C1 segment of cervical spinal cord (tissue), 14 donors: ENCODE measurements at places on chromosomes 6 and 20.

GRCh38 chr6:24110417-24110816, 15.6 kb upstream of the NRSN1 start:
- no peak for DNase-seq

- DNase-seq = no peak
Measured at GRCh38 chr6:6796818-6797217, 208.3 kb downstream of the LY86 start.

DNA sequence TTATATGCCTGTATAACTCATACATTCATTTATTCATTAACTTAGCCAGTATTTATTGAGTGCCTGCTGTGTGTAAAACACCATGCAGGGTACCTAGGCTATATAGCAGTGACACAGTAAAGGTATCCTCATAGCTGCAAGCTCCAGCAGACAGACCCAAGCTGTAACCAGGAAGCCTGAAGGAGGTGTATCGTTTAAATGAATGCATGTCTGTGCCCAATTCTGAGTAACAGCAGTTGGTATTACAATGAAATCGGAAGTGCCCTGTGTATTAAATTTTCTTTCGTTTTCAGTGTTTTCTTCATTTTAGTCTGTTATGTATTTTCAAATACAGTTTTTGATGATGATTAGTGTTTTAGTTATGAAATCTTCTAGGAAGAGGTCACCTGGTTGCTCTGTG, 485.8 kb upstream of the SOX4 start:
- DNase-seq = no peak

DNA sequence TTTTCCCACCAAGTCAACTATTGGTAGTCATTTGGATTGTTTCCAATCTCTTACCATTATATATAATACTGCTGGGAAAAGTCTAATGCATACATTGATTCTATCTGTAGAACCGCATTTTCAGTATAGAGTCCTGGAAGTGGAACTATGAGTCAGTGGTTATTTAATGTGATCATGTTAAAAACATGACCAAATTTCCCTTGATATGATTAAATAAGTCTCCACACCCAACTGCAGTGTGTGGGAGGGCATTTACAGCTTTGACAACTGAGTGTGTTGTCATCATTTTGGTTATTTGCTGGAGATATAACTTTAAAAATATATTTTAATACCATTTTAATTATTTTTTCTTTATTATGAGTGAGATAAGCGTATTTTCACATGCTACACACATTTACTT, 1027.6 kb downstream of the EYS start:
- DNase-seq = no peak

- no peak for DNase-seq
Measured at GRCh38 chr6:3405679-3406078, 51.2 kb downstream of the SLC22A23 start.

GRCh38 chr6:27630727-27631608, 158.1 kb upstream of the ZNF184 start:
- DNase-seq = no peak

DNA sequence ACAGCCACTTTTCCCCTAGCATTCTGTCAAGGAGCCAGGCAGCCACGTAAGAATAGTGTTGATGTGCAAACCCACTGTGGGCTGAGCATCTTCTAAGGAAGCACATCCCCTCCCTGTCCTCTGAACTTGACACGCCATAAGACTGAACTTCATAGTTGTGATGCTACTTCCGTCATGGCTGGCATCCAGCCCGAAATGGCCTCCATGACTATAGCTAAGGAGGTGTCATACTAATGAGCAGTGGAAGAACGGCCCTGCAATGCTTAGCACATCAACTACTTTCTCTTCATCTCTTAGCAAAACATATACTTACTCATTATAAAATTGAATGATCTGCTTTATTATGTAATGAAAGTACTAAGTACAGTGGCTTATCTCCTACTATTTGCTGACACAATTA, 110.2 kb downstream of the GJA10 start:
- no peak for DNase-seq

DNA sequence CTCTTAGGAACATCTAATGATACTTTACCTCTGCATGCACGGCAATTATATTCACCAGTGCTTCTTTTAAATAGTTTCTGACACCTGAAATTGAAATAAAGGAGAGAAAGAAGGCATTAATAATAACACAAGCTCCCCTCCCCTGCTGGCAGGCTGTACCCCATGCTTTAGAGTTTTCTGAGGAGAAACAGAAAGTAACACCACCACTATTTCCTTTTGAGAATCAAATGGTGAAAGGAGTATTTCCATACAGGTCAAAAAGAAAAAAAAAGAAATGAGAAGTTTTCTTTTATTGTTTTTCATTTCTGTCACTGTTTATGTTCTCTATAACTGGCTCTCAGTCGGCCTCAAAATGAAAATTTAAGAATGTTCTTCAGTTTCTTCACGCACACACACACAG, 108.1 kb downstream of the IRF4 start:
- no peak for DNase-seq

DNA sequence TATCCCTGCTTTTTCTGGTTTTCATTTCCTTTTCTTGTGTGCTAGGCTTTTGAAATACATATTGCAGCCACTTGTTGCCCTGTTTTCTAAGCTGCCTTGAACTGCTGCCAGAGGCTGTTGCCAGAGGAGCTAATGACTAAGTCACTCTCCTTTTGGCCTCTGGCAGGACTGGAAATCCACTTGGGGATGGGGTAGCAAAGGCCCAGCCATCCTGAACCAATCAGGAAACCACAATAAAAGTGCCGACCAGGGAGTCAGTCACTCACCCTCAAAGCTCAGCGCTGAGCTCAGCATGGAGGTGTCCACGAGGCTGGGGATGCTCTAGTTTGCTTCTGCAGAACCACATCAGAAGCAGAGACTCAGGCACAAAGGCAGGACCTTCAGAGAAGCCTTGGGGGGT, 813.0 kb downstream of the DHX35 start:
- no peak for DNase-seq

DNA sequence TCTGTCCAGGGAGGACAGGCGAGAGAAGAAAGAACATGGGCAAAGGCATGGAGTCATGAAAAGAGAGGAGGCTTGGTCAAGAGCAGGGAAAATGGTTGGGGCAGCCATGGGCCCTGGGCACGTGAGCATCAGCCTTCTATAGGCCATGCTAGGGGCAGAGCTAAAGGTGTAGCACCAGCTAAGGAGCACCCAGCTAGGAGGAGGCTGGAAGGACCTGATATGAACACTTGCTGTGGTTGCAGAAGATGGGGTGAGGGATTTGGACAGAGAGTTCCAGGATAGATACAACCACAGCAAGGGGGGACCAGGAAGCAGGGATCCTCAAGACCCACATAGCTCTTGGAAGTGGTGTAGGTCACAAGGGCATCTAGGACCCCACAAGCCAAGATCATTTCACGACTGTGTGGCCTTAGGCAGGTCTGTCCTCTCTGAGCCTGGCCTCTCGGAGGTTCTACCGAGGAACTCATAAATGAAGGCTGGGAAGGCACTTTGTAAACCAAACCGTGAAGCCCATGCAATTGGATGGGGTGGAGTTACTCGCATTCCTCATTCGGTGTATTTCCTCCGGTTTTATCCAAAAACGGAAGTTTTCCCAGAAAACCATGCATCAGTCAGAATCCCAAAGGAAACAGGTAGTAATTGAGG, 74.0 kb upstream of the TOP1 start:
- DNase-seq = no peak

GRCh38 chr6:49730251-49730650, 13.9 kb downstream of the CRISP3 start:
- DNase-seq = no peak

- DNase-seq = no peak
Measured at GRCh38 chr6:108363113-108363512, 68.3 kb downstream of the AFG1L start.

- no peak for DNase-seq
Measured at GRCh38 chr6:140660295-140660694, 1285.8 kb upstream of the CITED2 start.

DNA sequence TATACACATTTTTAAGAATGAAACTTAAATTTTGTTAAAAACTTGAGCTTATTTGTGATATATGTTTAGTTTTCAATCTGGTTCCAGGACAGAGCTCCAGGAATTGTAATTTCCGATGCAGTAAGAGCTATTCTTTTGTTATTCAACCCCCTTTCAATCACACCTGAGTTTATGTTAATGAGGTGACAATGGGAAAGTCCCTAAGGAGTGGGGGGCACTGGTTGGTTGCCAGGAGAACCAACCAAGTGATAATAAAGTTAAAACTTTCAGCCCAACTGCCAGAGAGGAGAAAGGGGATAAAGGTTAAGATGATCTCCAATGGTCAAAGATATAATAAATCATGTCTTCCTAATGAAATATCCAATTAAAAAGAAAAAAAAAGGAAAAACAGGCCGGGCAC, 19.8 kb downstream of the MDN1 start:
- DNase-seq = no peak

- no peak for DNase-seq
Measured at GRCh38 chr6:64502801-64503200, 867.2 kb downstream of the PHF3 start.

- no peak for DNase-seq
Measured at GRCh38 chr20:507761-508332, 35.7 kb downstream of the CSNK2A1 start.

DNA sequence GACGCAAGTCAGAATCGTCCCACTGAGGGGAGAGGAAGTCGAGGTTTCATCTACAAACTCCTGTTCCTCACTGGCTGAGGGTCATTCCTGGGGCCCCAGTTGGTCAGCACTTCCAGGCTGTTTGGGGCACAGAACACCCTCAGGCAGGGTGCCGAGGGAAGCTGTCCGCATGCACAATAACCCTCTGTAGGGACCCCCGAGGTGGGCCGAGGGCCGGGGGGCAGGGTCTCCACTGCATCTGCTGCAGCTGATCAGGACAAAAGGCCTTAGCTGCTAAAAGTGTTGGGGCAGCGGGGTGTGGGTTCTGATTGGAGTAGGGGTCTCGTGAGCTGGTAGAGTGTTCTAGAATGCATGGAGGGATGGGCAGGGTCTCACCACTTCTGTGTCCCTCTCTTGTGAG, 125.1 kb downstream of the TOX2 start:
- no peak for DNase-seq

DNA sequence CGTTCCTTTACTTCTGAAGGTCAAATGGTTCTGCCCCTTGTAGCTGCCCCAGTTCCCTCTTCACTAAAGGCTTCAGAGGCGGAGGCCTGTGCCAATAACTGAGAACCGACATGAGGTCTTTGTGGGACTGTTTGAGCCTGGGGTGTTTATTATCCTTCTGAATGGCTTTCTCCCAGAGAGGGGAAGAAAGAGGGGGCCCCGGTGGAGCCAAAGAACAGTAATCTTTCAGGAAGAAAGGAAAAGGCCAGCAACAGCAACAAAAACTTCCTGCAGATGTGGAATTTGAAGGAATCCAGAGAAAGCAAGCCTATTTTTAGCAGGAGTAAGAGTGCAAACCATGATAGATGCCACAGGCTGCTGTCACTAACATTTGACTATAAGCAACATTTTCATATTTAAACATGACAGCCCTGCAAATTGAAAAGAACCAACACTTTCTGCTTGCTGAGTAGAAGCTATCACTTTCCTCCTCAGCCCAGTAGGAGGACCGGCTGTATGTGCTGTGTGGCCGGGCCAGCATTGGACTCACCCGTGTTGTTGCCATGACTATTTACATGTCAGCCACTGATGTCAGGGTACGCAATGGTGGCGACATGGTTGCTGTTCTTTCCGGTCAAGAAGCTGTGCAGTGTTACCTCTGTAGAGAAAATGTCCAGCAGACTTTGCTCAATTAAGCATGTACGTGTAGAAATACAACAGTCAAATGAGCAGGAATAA, 121.3 kb downstream of the SOBP start:
- DNase-seq = no peak

GRCh38 chr6:107592806-107593205, 102.9 kb downstream of the SOBP start:
- DNase-seq = no peak

DNA sequence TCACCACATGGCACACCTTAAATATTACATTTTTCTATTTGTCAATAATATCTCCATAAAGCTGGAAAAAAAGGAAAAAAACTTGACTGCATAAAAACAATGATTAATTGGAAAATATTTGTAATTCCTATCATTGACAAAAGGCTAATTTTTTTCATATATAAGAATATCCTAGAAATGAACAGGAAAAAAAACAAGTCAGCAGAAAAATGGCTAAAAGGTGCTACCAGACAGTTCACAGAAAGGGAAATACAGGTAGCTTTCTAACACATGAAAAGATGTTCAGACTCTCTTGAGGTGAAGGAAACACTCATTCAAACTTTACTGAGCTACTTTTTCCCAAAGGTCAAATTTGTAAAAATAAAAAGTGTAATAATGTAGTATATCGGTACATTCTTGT, 104.1 kb upstream of the SCAF8 start:
- DNase-seq = no peak

DNA sequence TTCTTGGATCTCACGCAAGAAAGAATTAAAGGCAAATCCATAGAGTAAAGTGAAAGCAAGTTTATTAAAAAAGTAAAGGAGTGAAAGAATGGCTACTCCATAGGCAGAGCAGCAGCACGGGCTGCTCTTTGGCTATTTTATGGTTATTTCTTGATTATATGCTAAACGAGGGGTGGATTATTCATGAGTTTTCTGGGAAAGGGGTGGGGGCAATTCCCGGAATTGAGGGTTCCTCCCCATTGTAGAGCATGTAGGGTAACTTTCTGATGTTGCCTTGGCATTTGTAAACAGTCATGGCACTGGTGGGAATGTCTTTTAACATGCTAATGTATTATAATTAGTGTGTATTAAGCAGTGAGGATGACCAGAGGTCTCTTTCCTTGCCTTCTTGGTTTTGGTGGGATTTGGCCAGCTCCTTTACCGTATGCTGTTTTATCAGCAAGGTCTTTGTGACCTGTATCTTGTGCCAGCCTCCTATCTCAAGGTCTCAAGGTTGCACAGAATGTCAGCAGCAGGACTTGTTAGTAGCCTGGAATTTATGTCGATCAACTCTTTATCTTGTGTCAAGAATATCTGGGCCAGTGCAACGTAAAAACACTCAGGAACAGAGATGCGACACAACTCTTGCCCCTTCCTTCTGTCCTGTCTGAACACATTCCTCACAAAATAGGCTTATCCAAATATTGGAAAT, 931.4 kb downstream of the QKI start:
- DNase-seq = no peak

GRCh38 chr6:55255113-55255512, 72.2 kb upstream of the GFRAL start:
- no peak for DNase-seq

DNA sequence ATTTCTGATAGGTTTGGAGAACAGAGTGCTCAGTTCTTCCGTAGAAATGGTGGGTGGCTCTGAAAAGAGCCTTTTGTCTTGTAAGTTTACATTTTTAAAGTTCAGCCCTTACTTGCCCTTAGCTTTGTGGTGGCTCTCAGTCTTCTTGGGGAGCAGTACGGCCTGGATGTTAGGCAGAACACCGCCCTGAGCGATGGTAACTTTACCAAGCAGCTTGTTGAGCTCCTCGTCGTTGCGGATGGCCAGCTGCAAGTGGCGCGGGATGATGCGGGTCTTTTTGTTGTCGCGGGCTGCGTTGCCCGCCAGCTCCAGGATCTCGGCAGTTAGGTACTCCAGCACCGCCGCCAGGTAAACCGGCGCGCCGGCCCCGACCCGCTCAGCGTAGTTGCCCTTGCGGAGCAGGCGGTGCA, 19.5 kb downstream of the OR2B2 start:
- no peak for DNase-seq

- no peak for DNase-seq
Measured at GRCh38 chr6:116629563-116629981, 13.3 kb downstream of the RSPH4A start.
